ENCODE measurements at places on chromosomes 5 and 9.

- peak; percentile 33 for DNase-seq
Measured at GRCh38 chr5:39256477-39257235, 37.3 kb upstream of the FYB1 start.

DNA sequence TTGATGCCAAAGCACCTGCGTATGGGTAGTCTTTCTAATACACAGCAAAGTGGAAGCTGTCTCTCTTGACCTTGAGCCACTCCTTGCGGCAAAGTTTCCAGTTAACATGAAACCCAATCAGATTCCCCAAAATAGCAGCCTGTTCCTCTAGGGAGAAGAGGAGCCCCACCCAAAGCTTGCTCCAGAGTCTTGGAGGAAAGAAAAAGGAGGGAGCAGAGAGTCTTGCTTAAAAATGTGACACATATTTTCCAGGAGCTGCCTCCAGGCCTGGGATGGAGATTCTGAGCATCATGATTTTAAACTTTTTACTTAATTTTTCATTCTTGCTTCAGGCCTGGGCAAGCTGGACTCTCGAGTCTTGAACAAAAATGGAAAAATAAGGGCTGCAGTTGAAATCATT, 223.5 kb upstream of the TNC start:
- DNase-seq: no peak

DNA sequence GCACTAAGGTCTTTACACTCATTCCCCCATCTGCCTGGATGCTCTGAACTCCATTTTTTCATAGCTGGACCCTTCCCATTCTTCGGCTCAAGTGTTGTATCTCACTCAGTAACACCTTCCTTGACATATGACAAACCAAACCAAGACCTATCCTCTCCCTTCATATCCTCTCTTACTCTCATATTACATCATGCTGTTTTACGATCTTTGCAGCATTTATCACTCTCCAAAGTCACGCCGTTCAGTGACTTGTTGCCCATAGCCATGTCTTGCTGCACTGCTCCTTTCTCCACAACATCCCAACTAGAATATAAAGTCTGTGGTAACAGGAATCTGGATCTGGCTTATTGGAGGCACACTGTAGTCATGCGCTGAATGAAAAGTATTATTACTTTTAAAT, 923.6 kb upstream of the DMAC1 start:
- no peak for DNase-seq

- no peak for DNase-seq
Measured at GRCh38 chr5:160289356-160289651, 23.1 kb downstream of the CCNJL start.

DNA sequence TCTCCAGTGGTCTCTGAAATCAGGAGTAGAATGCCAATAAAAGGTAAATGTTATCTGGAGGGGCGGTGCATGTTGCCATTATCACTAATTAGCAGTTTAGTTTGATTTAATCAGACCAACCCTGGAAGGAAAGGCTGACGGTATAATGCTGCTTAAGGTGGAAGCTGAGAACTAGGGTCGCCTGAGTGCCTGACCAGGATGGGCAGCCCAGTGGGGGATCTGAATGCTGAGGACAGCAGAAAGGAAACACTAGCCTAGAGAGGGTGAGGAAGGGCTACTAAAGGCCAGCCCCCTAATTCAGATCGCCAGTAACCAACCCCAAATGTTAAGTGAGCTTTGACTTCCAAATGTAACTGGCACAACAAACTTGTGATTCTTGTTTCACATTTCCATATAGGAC, 172.2 kb downstream of the APBA1 start:
- DNase-seq: no peak

GRCh38 chr5:158967541-158967940, 132.2 kb downstream of the EBF1 start:
- no peak for DNase-seq

- no peak for DNase-seq
Measured at GRCh38 chr9:121860744-121861143, 209.3 kb downstream of the DAB2IP start.

DNA sequence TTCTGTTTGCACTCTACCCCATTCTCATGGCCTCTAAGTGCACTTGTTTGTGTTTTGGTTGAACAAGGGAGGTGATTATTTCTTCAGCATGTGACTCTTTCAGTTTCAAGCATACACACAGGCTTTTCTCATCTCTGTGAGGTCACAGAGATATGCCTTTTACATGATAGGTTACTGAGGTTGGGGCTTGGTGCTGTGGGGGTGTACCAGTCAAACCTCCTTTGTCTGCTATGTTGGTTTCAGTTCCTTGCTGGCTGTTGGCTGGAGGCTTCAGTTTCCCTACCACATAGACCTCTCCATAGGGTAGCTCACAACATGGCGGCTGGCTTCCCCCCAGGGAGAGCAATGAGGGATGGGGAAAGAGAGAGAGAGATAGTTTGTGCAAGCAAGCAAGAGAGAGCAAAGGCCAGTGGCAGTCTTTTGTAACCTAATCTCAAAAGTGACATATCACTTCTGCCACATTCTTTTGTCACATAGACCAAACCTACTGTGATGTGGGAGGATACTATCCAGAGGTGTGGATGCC, 96.7 kb upstream of the SEMA6A start:
- peak; percentile 63 for DNase-seq

DNA sequence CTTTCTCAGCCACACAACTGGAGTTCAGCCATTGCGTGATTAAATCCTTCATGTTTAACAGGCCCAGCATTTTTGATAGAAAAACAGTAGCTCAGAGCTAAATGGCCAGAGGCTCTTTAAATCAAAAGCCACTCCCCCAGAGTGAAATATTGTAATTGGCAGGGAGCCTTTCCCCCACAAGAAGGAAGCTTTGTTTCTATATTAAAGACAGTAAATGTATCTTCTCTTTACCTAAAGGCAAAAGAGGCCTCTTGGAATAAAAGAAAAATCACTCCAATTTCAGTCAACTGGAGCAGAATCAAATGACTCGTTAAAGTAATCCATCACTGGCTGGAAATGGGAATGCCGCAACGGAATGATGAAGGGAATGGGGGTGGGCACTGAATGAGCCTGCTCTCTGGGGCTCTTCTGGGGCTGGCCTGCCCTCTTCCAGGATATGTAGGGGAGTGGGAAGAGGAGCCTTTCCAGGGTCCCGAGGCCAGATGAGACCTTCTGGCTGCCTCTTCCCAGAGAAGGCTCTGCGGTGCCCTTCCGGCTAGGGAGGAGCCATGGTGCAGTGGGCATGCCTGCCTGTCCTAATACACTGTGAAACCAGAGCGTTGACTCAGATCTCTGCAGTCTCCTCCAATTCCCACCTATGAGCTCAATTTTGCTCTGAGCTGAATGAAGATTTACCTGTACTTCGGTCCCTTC, 45.2 kb downstream of the ANKDD1B start:
- DNase-seq: no peak

DNA sequence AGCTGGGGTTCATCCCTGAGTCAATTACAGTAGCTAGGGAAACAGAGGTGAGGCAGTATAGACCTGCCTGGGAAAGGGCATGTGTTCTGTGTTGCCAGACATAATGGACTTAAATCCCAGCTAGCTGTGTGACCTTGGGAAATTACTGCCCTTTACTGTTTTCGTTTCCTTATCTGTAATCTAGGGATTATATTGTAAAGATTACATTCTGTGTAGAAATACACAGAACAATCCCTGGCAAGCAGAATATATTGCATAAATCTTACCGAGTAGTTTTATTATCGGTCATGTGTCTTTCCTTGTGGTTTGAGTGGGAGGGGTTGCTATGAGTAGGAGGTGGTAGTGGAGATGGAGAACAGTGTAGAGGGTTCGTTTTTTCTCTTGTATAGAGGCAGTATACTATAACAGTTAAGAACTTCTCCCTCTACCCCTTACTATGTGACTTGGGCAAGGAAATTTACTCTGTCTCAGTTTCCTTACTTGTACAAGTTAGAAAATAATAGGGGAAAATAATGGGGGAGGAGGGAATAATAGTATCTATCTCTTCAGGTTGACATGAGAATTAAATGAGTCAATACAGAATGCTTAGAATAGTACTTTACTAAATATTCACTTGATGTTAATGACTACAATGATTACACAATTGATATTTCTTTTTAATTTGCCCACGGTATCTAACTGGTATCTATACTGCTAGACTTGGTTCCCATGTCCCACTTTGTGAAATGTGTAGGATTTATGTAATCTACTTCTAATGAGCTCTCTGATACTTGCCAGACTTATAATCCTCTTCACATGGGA, 7.1 kb upstream of the DMXL1 start:
- no peak for DNase-seq

- no peak for DNase-seq
Measured at GRCh38 chr9:93326056-93326455, 125.4 kb upstream of the FAM120A start.

- no peak for DNase-seq
Measured at GRCh38 chr5:140497897-140498296, 49.6 kb upstream of the EIF4EBP3 start.

GRCh38 chr9:129026442-129027223, 1.5 kb downstream of the SH3GLB2 start:
- no peak for DNase-seq

DNA sequence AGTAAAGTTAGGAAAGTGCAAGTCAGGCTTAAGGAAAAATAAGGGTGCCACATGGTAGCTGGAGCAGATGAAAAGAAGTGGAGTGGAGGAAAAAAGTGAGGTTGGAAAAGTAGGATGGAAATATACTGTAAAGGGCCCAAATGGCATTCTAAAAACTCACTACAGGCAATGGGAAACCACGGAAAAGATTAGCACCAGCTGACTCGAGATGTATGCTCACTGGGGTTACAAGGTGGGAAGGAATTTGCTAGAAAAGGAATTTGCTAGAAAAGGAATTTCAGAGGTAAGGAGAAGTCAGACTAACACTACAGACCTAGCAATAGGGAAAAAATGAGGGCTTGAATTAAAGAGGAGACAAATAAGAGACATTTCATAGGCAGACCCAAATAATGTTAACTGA, 3.6 kb downstream of the PSMD5 start:
- DNase-seq: no peak

DNA sequence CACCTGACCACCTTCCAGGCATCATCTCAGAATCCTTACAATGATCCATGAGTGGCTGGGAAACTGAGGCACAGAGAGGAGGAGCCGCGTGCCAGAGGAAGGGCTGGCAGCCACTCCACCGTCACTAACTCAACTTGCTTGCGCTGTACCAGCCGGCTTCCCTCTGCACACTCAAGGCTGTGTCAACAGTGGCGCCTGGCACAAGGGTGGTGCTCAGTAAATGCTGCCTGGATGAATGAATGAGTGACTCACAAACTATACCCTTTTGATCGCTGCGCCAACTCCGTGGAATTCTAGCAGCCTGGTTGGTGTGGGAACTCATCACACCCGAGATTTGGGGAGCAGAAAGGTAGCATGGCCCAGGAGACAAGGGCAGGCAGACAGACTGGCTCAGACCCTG, 21.9 kb downstream of the PRRX2 start:
- no peak for DNase-seq

DNA sequence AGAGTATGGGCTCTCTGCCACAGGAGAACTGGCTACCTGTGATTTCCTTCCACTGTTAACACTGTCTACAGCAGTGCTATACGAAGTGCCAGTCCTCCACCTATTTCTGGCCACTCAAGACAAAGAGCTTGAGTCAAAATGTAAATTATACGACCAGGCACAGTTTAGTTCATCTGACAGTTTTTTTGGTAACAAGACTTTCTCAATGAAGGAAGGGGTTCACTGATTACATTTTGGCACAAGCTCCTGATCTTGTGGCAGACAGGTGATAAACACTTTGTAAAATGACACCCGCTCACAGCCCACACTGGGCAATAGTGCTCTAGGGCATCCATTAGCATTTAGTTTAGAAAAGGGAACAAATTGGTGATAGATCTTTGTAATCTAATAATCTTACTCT, 8.6 kb downstream of the RBM22 start:
- no peak for DNase-seq

DNA sequence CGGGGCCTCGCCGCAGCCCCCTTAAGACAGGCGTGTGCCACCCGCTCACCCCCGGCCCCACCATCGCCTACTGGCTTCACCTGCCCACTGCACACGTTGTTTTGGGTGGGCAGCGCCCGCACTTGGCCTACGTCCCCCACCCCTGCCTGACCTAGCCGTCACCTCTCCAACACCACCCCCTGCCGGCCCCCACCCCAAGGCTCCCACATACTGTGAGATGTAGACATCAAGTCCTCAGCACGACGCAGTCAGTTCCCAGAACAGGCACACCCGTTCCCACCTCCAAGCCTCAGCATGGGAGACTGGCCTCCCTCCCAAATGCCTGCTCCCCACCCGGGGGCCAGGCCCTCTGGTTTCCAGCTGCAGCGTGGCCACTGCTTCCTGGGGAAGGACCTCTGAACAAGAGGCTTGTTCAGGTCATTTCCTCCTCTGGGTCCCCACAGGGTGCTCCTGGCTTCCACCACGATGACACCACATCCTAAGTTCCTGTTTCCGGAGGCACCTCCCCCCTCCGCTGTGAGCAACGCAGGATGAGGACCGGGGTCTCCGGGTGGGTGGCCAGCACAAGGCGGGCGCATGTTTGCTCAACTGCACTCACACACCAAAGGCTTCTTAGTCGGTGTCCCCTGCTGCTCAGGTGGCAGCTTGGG, 11.3 kb downstream of the DBN1 start:
- DNase-seq: no peak

GRCh38 chr5:62483556-62483955, 71.0 kb downstream of the IPO11 start:
- DNase-seq: no peak

DNA sequence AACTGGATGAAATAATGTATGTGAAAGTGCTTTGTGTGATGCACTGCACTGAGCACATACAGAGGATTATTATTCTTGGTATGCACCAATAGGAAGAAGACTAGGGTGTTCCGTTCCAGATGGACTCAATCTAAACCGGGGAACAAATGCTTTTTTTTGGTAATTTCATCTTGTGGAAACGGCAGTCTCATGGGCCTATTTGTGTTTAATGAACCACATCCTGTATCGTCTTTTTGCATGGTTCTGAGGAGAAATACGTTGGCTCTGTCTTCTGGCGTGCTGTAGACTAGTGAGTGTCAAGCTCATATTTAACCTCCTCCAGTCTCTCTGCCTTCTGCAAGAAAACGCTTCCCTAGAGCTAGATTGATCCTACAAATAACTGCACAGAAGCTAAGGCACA, 30.0 kb downstream of the TRIM32 start:
- no peak for DNase-seq

DNA sequence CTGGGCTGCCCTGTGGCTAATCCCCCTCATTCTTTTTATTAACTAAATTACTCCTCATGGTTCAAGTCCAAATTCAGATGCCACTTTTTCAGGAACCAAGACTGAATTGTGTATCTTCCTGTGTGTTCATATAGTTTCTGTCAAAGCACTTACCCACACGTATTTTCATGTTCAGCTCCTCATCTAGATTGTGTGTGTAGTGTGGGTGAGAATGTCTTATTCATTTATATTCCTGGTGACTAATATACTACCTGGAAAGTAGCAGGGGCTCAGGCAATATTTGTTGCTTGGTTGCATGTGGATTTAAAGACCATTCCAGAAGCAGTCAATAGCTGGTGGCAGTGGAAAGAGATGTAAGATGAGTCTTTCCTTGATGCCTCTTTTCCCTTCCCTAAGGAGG, 48.5 kb upstream of the SRP19 start:
- no peak for DNase-seq

DNA sequence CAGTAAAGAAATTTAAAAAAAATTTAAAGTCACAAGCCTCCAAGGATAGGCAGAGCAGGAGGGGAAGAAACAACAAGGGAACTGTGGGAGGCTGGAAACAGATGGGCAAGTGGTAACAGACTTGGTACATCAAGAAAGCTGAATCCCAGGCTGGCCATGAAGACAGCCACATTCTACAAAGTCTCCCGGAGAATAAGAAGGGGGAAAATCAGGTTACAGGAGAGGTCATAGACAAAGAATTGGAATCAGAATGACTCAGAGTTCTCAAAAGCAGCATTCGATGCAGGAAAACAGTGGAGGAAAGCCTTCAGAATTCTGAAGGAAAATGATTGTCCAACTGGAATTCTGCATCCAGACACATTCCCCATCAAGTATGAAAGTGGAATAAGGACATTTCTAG, 129.7 kb downstream of the ADAMTS2 start:
- no peak for DNase-seq
